Suppressor macrophage treated with lipopolysaccharide for 4 hours (primary cell): ENCODE measurements at places on chromosomes 16 and 17.

DNA sequence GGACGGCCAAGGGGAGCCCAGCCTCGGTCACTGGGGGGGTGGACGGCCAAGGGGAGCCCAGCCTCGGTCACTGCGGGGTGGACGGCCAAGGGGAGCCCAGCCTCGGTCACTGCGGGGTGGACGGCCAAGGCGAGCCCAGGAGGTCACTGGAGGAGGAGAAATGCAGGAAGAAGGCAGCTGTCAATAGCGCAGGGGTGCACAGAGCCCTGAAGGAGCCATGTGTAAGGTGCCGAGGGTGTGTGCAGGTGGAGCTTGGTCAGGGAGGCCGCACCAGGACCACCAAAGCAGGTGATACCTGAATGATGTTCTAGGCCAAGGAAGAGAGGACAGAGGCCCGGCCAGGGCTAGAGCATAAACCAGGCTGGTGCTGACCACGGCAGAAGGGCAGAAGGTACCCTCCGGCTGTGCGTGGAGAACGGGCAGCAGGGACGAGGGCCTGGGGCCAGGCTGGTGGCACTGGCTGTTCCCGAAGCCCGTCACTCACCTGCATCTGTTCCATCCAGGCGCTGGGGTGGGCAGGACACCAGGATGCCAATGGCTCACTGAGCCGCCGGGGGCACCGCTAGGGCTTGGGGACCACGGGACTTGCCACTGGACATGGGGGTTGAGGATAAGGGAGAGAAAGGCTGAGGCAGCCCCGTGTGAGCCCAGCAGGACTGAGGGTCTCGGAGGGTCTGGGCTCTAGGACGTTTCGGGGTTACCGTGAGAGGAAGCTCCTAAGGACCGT, 5.9 kb upstream of the CCDC57 start:
- DNase-seq = no peak

GRCh38 chr17:78658281-78658785, 81.1 kb upstream of the DNAH17 start:
- no peak for DNase-seq

GRCh38 chr17:57276621-57277020, 20.3 kb downstream of the MSI2 start:
- no peak for DNase-seq

DNA sequence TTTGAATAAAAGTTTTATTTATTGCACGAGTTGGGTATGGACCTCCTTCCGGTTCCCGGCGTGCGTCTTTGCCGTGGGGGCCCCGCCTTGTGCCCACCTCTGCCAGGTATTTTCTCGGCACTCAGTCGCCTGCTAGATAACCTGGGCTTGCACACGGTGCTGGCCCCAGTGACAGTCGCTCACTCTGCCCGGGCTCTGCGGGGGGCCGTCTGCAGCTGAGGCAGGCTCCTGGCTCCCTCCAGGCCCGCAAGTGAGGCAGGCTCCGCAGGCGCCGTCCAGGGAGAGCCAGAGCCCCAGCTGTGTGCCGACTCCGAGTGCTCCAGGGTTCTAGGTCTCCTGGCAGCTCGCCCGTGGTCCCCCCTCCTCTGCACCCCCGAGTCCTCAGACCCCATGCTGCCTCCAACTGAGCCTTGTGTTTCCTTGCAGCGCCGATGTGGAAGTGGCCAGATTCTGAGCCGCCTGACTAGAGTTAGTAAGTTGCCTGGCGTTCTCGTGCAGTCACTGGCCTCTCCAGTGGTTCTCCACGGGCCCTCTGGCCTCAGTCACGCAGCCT, 54.7 kb upstream of the PVALEF start:
- DNase-seq = no peak

DNA sequence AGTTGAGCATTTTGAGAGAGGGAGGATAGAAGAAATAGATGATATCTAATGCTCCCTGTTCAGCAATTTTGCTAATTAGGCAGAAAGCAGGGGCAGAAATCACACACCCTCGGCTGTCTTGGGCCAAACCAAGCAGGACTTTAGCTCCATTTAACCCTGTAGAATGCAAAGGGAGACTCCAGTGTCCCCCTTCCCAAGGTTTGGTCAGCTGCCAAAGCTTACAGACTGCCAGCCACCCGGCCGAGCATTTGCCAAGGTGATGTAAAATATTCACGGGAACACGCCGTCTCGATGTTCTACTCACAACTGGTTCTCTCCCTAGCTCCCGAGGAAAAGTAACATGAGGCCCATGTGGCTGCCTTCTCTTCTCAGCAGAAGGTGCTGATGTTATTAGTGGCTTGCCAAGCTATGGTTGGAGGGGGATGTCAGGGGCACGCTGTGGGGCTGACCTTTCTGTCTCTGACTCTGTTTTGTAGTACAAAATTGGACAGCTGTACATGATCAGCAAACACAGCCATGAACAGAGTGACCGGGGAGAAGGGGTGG, 155.3 kb downstream of the PITPNC1 start:
- no peak for DNase-seq

GRCh38 chr16:56005958-56006357, 130.8 kb upstream of the CES5A start:
- no peak for DNase-seq

DNA sequence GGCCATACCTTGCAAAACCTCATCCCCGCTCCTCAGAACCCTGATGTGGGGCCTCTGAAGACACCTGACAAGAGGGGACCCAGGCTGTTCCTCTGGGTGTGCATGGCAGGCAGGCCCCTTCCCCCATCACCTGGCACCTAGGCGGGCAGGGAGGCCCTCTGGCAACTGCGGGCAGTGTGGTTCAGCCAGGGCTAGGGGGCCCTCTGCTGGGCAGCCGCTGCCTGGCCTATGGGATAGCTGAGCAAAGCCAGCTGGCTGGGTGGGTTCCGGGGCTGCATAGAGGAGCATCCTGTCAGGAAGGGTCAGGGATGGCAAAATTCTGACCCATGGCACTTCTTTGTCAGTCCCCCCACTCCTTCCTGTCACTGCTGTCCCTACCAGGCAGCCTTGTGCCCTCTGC, 228.7 kb upstream of the ASIC2 start:
- no peak for DNase-seq

- DNase-seq = peak; percentile 4
Measured at GRCh38 chr17:49633762-49634484, 44.0 kb downstream of the SPOP start.

DNA sequence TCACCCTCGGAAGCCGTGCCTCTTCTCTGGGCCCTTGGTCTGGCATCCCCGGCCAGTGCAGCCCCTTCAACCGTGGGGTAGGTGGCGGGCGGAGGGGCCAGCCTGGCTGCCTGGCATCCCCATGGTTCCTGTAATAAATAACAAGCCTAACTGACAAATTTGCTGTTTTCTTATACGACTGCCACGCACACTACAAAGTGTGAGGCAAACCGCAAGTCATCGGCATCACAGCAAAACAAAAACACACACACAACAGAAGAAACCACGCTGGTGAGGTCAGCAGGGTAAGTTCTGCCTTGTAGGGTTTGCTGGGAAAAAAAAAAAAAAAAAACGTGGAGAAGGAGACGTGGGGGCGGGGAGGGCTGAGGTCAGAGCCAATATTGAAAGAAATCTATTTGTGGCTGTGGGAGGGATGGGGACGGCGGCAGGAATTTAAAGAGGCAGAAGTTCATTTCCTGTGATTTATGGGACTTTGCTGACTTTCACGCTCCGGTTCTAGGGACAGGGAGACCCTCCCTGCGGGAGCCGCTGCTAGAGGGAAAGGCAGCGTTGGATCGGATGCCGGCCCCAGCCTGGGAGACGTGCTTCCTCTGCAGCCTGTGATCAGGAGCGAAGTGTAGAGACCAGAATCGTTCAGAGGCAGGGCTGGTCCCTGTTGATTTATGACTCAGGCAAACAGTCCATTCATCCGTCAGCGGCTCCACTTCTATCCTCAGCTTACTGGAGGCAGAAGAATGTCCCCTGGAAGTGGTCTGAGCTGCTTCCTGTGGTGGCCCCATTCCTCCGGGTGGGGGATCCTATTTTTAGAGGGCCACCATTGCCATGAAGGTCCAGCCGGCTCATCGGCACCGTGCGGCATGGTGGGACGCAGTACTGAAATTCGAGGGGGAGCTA, 162.8 kb downstream of the FOXL1 start:
- peak; percentile 57 for DNase-seq

DNA sequence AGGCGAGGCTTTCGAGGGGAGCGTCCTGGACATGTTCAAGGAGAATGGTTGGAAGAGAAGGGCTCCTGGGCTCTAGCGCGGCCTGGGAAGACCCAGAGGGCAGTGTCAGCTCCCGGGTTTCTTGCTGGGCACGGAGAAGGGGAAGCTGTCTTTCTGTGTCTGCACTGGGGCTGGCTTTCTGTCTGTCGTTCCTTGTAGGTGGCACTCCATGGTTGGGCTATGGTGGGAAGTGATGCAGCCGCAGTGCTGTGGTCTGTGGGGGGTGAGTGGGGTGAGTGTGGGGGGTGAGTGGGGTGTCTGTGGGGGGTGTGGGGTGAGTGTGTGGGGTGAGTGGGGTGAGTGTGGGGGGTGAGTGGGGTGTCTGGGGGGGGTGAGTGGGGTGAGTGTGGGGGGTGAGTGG, 13.7 kb downstream of the RNF213 start:
- no peak for DNase-seq

- DNase-seq = no peak
Measured at GRCh38 chr16:54285414-54286089, 1.0 kb downstream of the IRX3 start.
